ENCODE measurements at places on chromosomes 1 and 21.

DNA sequence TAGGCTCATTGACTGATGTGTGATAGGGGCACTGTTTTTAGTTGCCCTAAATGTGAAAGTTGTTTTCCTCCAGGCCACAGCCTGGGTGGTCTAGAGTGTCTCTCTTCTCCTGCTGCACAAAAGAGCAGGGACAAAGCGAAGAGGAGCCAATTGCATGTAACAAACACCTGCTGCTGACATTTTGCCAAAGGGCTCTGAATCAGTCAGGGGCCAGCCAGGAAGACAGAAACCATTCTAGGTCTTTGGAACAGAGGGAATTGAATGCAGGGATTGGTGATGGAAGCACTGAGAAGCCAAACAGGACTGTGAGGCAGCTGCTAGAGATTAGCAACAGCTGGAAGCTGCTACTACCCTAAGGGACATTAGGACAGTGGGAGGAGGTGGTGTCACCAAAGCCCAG lies 185.3 kb upstream of the POU3F1 start:
- DNase-seq = no peak

- no peak for DNase-seq
Observed at GRCh38 chr1:178534137-178534868, 21.4 kb downstream of the TEX35 start.

- no peak for DNase-seq
Observed at GRCh38 chr1:97791251-97791650, 129.6 kb downstream of the DPYD start.

DNA sequence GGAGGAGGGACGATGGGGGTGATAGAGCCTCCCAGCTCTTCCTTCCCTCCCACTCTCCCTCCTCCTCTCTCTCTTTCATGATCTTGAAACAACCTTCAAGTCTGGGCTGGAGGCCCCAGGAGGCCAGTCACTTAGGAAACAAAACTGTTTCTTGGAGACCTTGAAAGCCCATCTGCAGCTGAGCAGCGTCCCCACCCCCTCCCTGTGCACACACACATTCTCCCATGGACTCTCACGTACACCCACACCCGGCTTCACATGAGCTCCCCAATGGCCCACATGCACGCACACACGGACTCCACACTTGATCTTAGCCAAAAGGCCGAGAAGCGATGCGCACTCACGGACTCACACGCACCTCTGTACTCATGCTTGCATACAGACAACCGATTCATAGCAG lies 3.2 kb upstream of the ATP1A2 start:
- DNase-seq = no peak

- DNase-seq = no peak
Observed at GRCh38 chr1:223245983-223246382, 102.9 kb upstream of the TLR5 start.

- no peak for DNase-seq
Observed at GRCh38 chr1:97337250-97338030, 583.4 kb downstream of the DPYD start.

- DNase-seq = no peak
Observed at GRCh38 chr1:19229229-19229628, 19.2 kb upstream of the UBR4 start.

DNA sequence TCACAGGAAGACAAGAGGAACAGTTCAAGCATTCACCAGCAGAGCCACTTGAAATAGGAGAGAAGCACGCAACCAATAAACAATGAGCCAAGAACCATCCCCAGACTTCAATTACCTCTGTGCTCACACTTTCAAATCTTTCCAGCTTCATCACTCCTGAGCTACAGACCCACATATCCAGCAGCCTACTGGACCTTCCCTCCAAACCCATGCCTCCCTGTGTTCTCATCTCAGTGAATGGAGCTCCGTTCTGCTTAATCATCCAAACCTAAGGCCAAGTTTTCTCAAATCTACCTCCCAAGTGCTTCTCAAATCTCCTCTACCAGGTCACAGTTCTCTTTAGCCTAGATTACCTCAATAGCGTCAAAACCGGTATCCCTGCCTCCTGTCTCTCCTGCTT lies 3.7 kb downstream of the PEF1 start:
- DNase-seq = no peak

GRCh38 chr21:29718081-29718815 lies 221.5 kb downstream of the GRIK1 start:
- DNase-seq = no peak

GRCh38 chr1:177817937-177818875 lies 151.7 kb downstream of the SEC16B start:
- DNase-seq = no peak

DNA sequence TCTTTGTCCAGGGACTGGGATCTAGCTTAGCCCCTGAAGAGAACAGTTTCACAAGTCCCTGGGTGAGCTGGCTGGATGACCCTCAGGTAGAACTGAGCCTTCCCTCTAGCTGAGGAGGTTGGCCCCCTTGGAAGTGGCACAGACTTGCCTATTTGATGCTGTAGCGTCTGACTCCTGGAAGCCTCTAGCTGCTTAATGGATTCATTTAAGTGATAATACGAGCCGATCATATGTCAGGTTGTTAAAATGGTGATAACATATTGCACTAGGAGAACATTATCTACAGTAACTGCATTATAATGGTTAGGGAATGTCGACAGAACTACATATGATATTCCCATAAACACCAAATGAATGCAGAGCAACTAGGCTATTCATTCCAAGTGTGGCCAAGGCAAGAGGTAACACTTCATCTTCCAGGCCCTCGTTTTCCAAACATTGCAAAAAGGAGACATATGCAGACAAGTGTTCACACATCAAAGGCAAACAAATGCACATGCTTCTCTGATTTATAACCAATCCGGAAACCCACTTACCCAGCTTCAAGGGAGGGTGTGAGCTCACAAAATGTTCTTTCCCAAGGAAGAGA lies 340.1 kb upstream of the PLXNA2 start:
- no peak for DNase-seq

DNA sequence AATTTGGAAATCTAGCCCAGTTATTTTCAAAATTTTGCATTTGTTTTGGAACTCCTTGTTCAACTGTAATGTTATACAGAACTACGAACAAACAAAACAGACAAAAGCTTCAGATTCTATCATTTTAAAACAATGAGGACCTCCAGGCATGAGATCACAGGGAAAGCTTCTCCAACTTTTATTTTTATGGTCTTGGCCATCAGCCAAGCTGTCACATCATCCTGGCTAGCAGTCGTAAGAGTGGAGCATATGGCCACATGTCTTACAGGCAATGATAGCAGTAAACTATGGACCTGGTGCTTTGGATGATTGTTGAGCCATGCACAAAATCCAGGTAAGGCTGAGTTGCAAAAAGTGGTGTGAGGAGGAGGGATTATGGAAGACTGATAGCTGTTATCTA lies 299.6 kb downstream of the LMX1A start:
- DNase-seq = no peak

DNA sequence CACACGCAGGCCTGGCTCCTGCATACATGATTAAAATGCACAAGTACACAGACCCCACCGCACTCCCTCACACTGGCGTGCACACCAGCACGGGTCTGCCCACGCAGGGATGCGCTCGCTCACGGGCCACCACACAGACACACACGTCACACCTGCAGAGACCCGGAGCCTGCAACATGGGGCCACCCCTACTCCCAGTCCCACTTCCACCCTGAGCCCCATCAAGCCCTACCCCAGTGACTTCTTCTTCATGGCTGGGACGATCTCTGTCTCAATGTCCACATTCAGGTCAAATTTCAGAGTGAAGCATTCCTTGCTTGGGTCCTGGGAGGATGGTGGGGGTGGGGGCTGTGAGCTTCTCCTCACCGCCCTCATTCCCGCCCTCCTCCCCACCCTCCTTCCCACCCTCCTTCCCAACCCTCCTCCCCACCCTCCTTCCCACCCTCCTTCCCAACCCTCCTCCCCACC lies 8.9 kb upstream of the TNFRSF25 start:
- DNase-seq = no peak

DNA sequence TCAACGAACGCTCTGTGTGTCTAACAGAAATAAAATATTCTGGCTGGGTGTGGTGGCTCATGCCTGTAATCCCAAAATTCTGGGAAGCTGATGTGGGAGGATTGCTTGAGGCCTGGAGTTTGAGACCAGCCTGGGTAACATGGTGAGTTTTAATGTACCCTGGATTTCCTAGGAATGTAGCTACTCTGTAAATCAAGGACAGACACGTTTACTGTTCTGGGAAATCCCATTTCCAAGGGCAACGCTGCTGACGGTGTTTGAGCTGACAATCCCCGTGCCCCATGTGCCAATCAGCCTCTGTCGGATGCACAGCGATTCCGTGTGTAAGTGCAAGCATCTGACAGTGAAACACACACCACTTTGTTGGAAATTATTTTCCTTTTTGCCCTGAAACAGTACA lies 8.0 kb downstream of the CORT start:
- DNase-seq = no peak

GRCh38 chr1:109931189-109931731 lies 20.6 kb downstream of the CSF1 start:
- DNase-seq = no peak

GRCh38 chr1:157099633-157100009 lies at the start of gene ETV3L:
Gene ETV3L, minus strand, starts transcription at chr1:157099808. Its CDS starts 285 bp downstream, at chr1:157099523.
- DNase-seq = no peak
